SHP77 (cell line): ENCODE measurements at places on chromosomes 13 and 19.

GRCh38 chr19:4550479-4551050, 8.9 kb downstream of the SEMA6B start:
- no peak for DNase-seq

DNA sequence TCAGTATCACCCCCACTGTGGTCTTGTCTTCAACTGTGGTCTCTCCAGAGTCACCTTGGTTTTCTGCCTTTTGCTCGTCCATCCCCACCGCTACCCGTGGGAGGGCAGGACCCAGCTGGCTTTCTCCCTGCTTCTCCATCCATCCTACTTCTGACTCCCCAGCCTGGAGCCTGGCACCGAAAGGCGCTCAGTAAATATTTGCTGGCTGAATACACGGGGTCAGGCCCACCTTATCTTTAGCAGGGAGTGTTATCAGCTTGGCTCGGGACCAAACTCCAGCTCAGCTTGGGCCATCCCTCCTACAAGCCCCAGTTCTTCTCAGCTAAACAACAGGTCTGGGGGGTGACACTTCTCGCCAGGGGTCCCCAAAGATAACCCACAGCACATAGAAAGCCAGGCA, 62.0 kb upstream of the KLF2 start:
- DNase-seq: no peak

- no peak for DNase-seq
Observed at GRCh38 chr13:21676611-21677021, 5.7 kb downstream of the FGF9 start.

GRCh38 chr19:34120846-34121639, 51.3 kb upstream of the LSM14A start:
- peak; percentile 14 for DNase-seq

DNA sequence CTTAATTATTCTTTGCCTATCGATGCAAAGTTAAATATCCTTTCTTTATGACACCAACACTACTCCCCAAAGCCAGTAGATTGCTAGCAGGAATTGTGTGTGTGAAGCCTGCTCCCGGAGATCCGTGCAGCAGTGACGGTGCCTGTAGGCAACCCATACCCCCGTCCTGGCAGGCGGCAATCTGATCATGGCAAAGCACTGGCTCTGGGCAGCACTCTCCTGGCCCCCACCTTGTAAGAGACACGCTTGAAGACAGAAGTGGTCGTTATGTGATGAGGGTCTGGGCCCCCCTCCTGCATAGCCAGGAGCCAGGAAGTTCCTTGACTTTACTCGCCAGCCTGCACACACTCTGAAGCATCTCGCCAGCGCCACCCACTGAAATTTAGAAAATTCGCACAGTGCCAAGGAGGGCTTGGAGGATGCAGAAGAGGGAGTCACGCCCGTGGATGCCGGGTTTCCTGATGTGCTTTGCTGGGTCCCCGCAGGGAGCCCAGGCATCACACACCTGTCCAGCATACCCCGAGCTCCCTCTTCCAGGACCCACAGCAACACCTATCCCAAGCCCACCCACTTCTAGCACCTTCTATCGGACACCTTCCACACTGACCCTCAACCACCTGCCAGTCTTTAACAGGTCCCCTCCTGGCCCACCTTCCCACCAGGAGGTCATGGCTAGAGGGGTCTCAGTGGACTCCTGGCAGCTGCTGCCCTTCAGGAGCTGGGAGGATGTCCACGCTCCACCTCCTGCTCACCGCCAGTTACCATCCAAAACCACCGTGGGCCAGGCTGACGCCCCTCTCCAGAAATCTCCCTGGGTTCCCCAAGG, 54.5 kb downstream of the CEBPG start:
- DNase-seq: no peak

DNA sequence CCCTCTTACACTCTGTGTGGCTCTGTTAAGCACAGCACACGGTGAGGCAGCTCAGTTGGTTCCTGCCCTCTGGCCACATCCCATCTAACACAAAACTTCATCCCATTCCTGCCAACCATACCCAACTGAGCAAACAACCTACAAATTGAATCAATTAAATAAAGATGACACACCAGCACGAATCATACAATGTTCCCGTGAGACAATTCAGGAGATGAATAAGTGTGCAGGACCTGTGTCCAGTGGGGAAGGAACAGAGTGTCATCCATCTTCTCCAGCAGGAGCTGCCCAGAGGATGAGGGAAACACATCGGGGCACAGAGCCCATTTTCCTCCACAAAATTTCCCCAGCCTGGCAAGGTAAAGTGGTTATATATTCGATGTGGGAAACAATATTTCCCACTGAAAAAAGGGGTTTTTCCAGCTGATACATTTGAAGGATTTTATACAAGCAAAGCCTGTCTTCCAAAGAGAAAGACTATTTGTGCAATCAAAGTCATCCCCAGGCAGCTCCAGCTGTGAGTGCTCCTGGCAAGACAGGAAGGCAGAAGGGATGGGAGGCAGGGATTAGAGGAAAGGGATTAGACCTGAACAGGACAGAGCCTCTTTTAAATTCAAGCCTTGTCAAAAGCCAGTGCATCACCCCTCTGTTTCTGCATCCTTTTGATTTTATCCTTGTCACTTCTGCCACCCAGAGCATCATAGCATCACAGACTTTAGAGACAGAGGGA, 240.2 kb downstream of the LHFPL6 start:
- DNase-seq: no peak

DNA sequence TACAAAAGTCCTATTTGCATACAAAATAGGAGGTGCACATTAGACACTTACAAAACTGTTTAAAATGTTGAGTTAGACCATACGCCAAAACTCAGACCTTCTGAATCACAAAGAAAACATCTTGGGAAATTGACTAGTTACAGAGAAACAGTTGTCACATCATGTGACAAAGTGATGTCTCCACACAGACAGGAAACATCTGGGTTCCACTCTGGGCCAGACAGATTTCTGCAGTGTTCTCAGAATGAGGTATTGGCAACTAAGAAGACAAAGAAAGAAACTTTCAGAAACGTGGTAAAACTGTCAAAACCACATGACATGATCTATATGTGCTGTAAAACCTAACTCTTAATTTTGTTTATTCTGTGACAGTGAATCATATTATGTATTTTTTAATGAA, 6.7 kb downstream of the ZNF793 start:
- DNase-seq: no peak

GRCh38 chr19:5579286-5579685, 11.5 kb upstream of the TINCR start:
- no peak for DNase-seq

GRCh38 chr19:6059988-6060599, 50.2 kb downstream of the RFX2 start:
- no peak for DNase-seq

DNA sequence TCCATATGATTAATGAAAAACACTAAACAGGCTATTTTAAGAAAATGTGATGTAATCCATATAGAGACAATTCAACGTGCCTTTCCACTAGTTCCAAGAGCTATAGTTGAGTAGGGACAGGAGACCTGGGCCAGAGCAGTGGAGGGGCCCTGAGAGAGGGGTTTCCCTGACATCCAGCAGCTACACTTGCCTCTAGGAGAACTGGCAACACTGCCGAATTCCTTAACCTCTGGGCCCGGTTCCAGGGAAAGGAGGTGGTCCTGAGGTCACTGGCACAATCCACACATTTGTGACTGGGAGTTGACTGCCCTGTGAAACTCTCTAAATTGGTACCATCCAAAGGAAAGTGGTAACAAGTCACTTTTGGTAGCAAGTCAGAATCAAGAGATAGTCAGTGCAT, 264.4 kb downstream of the DCLK1 start:
- no peak for DNase-seq

DNA sequence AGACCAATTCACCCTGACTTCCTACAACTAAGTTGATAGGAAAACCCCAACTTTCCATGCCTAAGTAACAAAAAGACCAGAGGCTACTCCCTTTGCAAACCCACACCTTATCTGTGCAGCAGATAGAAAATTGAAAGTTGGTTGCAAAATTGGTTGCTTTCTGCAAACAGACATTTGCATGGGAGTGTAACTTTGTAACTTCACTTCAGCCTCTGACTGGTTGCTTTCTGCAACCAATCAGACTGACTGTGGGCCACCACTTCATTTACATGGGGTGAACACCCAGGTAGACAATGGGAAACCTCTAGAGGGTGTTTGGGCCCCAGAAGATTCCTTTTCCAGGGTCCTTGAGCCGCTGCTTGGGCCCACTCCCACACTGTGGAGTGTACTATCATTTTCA, 9.8 kb downstream of the TEX30 start:
- no peak for DNase-seq

DNA sequence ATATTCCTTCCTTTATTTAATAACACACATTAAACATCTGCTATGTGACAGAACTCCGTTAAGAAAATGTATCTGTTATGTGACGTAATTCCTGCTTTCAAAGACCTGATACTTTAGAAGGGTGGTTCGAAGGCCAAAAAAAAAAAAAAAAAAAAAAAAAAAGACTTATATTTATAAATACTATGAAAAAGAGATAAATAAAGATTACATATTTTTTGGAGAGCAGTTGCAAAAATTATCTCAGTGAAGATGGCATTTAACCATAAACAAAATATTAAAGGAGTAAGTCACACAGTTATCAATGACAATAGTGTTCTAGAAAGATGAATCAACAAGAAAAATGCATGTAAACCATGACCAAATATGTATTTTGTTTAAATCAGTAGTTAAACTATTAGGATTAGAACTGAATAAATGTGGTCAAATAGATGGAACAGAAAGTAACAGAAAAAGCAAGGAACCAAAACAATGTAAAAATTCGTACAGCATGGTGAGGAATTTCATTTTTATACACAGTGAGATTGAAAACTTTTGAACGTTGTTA, 612.3 kb upstream of the SLITRK5 start:
- no peak for DNase-seq

DNA sequence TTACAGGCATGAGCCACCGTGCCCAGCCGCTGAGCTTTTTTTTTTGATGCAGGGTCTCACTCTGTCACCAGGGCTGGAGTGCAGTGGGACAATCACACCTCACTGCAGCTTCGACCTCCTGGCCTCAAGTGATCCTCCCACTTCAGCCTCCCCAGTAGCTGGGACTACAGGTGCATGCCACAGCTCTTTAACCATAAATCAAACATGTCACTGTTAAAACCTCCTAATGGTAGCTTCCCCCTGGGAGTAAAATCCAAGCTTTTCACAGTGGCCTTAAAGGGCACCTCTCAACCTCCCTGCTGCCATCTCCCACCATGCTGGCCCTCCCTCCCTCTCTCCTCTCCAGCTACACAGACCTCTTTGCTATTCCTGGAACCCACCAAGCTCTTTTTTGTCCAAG, 2.0 kb upstream of the GNG14 start:
- no peak for DNase-seq

DNA sequence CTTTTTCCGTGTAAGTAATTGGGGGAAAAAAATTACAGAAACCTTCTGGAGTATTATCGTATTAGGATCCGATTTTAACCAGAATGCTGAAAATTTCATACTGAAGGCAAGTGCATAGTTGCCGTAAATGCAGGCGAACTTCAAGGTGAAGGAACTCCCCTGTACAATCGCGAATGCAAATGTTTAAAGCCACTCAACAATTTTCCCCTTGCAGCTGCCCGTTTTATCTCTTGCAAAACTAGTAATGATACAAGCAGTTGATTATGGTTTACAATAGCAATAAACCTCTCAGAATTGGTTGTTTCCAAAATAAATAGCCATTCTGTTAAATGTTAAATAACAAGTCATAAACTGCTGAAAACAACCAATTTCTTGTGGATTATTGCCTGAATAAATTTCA, 105.7 kb downstream of the DNAJC15 start:
- no peak for DNase-seq

- no peak for DNase-seq
Observed at GRCh38 chr13:105048677-105049076, 1486.8 kb downstream of the EFNB2 start.

DNA sequence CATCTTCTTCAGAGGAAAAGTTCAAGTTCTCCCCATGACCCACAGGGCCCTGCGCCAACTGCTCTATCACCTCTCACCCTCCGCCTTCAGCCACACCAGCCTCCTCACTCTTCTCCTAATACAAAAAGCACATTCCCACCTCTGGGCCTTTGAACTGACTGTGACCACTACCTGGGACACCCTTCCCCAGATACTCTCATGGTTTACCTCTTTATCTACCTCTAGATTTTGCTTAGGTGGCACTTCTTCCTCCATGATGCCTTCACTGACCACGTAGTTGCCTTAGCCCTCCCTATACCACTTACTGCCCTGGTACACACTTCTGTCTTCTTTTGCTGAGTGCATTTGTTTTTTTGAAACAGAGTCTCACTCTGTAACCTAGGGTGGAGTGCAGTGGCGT, 3.9 kb upstream of the SYCE2 start:
- no peak for DNase-seq

DNA sequence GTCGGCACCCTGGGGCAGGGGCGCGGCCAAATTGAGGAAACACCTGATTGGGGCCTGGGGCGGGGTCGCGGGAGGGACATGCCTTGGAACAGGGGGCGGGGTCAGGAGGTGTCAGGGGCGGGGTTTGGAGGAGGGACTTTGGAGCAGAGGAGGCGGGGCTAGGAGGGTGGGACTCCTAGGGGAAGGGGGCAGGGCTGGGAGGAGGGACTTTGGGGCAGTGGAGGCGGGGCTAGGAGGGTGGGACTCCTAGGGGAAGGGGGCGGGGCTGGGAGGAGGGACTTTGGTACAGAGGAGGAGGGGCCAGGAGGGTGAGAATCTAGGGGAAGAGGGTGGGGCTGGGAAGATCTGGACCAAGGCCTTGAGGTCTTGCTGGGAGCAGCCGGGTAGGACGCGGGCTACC, 21.9 kb downstream of the GRIN2D start:
- peak; percentile 42 for DNase-seq

- no peak for DNase-seq
Observed at GRCh38 chr13:66972659-66973058, 257.5 kb downstream of the PCDH9 start.

- no peak for DNase-seq
Observed at GRCh38 chr13:18996627-18997051, 185.0 kb downstream of the TUBA3C start.

GRCh38 chr13:43884222-43884621, 4.5 kb downstream of the LACC1 start:
- no peak for DNase-seq

- DNase-seq: no peak
Observed at GRCh38 chr13:46307554-46307953, 79.5 kb downstream of the RUBCNL start.

GRCh38 chr19:6056282-6056741, 54.0 kb downstream of the RFX2 start:
- DNase-seq: no peak
